ENCODE measurements at places on chromosomes 1 and 21.

GRCh38 chr1:167196166-167196565 is 24.5 kb upstream of the POU2F1 start:
- peak; percentile 4 for DNase-seq

- DNase-seq: peak; percentile 58
Measured at GRCh38 chr1:60265560-60266535, 192.3 kb upstream of the C1orf87 start.

- DNase-seq: no peak
Measured at GRCh38 chr1:97588772-97589171, 332.1 kb downstream of the DPYD start.

- peak; percentile 63 for DNase-seq
Measured at GRCh38 chr1:155968670-155969069, 9.7 kb downstream of the ARHGEF2 start.

- DNase-seq: no peak
Measured at GRCh38 chr21:14871861-14872260, 192.9 kb downstream of the NRIP1 start.

GRCh38 chr1:174689524-174689923 is 241.8 kb downstream of the GPR52 start:
- DNase-seq: no peak

GRCh38 chr1:91273875-91274274 is 130.8 kb downstream of the HFM1 start:
- no peak for DNase-seq

DNA sequence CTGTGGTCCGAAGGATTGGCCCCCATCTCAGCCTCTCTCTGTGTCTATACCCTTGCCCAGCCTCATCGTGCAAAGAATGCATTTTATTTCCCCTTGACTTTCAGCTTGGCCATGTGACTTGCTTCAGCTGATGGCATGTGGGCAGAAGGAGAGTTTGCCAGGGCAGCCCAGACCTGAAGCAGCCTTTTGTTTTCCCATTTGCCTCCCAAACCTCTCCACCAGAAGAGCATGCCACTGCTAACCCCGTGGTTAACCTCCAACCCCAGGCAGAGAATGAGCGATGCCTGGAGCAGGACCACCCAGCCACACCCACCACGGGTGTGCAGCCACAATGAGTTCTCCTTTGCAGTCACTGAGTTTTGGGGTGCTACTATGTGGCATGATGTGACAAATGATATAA is 136.4 kb downstream of the SETD4 start:
- no peak for DNase-seq

DNA sequence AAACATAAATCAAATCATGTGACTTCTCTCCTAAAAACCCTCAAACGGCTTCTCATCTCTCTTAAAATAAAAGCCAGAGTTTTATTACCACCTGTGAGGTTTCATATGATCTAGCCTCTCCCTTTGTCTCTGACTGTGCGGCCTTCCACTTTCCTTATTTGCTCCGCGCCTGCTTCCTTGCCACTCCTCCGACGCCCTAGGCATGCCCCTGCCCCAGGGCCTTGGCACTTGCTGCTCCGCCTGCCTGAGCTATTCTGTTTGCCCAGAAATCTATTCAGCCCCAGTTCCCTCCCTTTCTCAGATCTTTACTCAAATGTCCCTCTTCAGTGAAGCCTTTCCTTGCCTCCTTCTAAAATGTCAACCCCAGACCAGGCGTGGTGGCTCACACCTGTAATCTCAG is 57.5 kb upstream of the DISP3 start:
- DNase-seq: no peak

DNA sequence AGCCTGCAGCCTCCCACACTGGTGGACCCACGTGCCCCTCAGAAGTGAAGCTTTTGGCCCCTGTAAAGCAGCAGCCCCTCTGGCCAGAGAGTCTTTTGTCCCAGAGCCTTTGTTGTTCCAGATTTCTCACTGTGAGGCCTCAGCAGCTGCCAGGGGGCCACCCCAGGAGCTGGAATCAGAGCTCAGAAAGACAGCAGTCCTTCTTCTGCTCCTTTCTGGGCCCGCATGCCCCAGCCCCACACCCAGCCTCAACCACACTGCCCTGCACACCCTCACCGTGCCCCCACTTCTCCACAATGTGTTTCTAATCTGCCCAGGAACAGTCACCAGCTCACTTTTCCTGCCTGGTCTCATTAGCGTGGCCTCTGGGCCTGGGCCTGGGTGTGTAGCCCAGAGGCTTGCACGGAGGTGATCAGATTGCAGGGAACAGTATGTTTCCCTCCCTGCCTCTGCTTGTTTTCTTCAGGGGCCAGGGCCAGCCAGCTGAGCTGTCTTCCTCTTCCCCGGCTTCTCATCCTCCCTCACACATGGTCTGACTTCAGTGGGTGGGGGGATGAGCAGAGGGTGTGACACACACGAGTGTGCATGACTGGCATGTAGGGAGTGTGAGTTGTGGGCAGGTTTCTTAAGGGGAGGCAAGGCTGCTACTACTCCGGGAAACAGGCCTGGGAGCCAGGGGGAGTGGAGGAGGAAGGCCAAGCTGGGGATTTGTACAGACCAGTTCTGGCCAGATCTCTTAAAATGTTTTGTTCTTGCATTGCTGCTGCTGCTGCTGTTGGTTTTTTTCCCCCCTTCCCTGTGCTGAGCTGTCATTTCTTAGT is 82.5 kb upstream of the ZNF648 start:
- DNase-seq: peak; percentile 91
